ENCODE measurements at places on chromosomes 5 and 9. TPM values are rescaled to one million over a fixed set of nuclear protein-coding genes. Genes with fewer than 3 reads are reported as not detected.

Gene CNTNAP3
- 0.44 TPM for total RNA-seq

Gene MORN5
- total RNA-seq: not detected

Gene FREM1
- total RNA-seq: 0.79 TPM

Gene PCDHB13
- 0.58 TPM for total RNA-seq

GRCh38 chr5:133902511-133903118 lies 65.8 kb downstream of the C5orf15 start:
- DNase-seq: no peak

GRCh38 chr9:4375424-4376200 lies 75.7 kb upstream of the GLIS3 start:
- DNase-seq: no peak

GRCh38 chr9:38025166-38025565 lies 43.9 kb downstream of the SHB start:
- no peak for DNase-seq

- no peak for DNase-seq
Measured at GRCh38 chr5:164301708-164302107, 796.3 kb downstream of the MAT2B start.
